Vagina (tissue), 2 donors: ENCODE measurements at places on chromosomes 5 and 9. TPM values are rescaled to one million over a fixed set of nuclear protein-coding genes. Genes with fewer than 3 reads are reported as not detected.

FAM81B gene
- total RNA-seq, result not detected

SOX30 gene
- total RNA-seq, result not detected

C5orf46 gene
- total RNA-seq, result not detected

GRAMD2B gene
- total RNA-seq, result 76.9 TPM

OSMR gene
- 69.0 TPM for total RNA-seq

IL12B gene
- not detected for total RNA-seq
